ENCODE measurements at places on chromosomes 16 and 17. TPM values are rescaled to one million over a fixed set of nuclear protein-coding genes. Genes with fewer than 3 reads are reported as not detected.

DNA sequence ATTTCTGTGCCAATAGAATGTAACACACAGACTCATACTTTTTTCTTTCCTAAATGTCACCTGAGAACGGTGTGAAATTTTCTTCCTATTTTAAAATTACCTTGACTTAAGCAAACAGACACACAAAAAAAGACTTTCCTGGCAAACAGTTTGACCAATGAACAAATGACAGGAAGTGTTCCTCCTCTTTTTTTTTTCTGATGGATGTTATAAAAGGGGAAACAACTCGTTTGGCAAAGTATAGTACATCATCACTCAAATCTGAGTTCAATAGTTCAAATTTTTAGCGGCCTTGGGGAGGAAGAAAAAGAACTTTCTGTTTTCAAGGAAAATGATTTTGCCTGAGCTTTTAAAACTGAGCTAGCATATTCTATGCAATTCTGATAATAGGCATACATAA, 19.8 kb downstream of the HS3ST3A1 start:
- peak overlapping the region; percentile 17 for H3K27ac ChIP-seq
- no peaks in the 10 kb centered on the region for H3K36me3 ChIP-seq
- no peak overlapping the region for H3K4me3 ChIP-seq
- H3K27me3 ChIP-seq: no peaks in the 10 kb centered on the region
- DNase-seq: no peak

GRCh38 chr17:72307836-72308235, 187.0 kb downstream of the SOX9 start:
- H3K4me1 ChIP-seq: no peaks in the 10 kb centered on the region
- no peak overlapping the region for H3K27ac ChIP-seq
- H3K4me3 ChIP-seq: no peak overlapping the region

GRCh38 chr17:63984236-63984635, 11.5 kb upstream of the SCN4A start:
- H3K4me3 ChIP-seq: no peak overlapping the region
- no peaks in the 10 kb centered on the region for H3K36me3 ChIP-seq
- no peak for DNase-seq
- no peak overlapping the region for H3K27ac ChIP-seq
- peaks cover under 1% of the 10 kb centered on the region for H3K27me3 ChIP-seq

- peaks cover 55% of the 10 kb centered on the region for H3K4me1 ChIP-seq
- H3K27ac ChIP-seq: peak overlapping the region; percentile 92
- peaks cover 68% of the 10 kb centered on the region for H3K36me3 ChIP-seq
- H3K27me3 ChIP-seq: no peaks in the 10 kb centered on the region
- DNase-seq: no peak
Measured at GRCh38 chr17:49738456-49739163, 25.3 kb downstream of the FAM117A start.

DNA sequence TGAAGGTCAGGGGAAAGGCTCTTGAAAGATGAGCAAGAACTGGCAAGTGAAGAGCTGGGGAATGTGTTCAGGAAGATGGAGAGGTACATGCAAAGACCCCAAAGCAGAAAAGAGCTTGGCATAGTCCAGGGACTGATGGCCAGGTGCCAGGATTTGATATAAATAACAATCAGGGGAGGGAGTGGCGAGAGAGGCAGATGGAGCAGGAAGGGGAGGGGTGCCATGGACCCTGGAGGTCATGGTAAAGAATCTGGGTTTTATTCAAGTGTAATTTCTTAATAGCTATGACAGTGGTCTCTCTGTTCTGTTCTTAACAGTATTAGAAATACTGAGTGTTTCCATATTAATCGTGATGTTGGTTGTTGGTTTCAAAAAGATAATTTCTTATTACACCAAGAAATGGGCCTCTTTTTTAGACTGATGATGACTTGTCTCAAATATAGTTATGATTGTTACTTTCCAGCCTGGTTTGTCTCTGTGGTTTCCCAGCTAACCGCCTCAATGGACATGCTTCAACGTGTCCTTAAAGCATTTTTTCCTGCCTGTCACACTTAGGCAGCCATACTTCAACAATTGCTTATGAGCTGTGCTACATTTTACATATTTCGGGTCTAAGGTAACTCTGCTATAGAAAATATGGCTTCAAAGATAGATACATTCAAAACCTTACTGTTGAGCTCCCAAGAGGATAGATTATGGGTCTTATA, 49.4 kb downstream of the MYH10 start:
- no peaks in the 10 kb centered on the region for H3K27me3 ChIP-seq
- DNase-seq: no peak
- H3K4me3 ChIP-seq: no peak overlapping the region
- no peak overlapping the region for H3K27ac ChIP-seq
- H3K4me1 ChIP-seq: no peaks in the 10 kb centered on the region

- no peak overlapping the region for H3K4me3 ChIP-seq
- no peaks in the 10 kb centered on the region for H3K36me3 ChIP-seq
- H3K27me3 ChIP-seq: peaks cover 53% of the 10 kb centered on the region
- H3K27ac ChIP-seq: no peak overlapping the region
- no peak for DNase-seq
Measured at GRCh38 chr17:68394608-68395331, 62.5 kb downstream of the WIPI1 start.

- no peak for DNase-seq
- no peak overlapping the region for H3K27ac ChIP-seq
- H3K27me3 ChIP-seq: no peaks in the 10 kb centered on the region
Measured at GRCh38 chr16:47247690-47248089, 103.9 kb upstream of the NETO2 start.

GRCh38 chr17:48738803-48739526, 10.4 kb upstream of the HOXB13 start:
- no peaks in the 10 kb centered on the region for H3K36me3 ChIP-seq
- H3K4me1 ChIP-seq: peaks cover 5% of the 10 kb centered on the region
- DNase-seq: no peak
- H3K27me3 ChIP-seq: peaks cover 77% of the 10 kb centered on the region
- H3K27ac ChIP-seq: no peak overlapping the region

GRCh38 chr17:2388020-2388682, 12.7 kb downstream of the MNT start:
- no peak for DNase-seq
- peaks cover 23% of the 10 kb centered on the region for H3K36me3 ChIP-seq
- no peaks in the 10 kb centered on the region for H3K27me3 ChIP-seq
- H3K4me1 ChIP-seq: peaks cover 30% of the 10 kb centered on the region
- H3K27ac ChIP-seq: no peak overlapping the region
- H3K4me3 ChIP-seq: no peak overlapping the region

DNA sequence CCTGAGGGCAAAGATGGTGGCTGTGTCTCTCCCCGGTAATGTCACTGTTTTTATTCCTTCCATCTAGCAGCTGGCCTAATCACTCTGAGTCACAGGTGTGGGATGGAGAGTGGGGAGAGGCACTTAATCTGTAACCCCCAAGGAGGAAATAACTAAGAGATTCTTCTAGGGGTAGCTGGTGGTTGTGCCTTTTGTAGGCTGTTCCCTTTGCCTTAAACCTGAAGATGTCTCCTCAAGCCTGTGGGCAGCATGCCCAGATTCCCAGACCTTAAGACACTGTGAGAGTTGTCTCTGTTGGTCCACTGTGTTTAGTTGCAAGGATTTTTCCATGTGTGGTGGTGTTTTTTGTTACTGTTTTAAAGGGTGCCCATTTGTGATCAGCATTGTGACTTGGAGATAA, 5.5 kb upstream of the RAPGEFL1 start:
- peaks cover 1% of the 10 kb centered on the region for H3K4me1 ChIP-seq
- no peak overlapping the region for H3K27ac ChIP-seq
- H3K27me3 ChIP-seq: no peaks in the 10 kb centered on the region
- DNase-seq: no peak

DNA sequence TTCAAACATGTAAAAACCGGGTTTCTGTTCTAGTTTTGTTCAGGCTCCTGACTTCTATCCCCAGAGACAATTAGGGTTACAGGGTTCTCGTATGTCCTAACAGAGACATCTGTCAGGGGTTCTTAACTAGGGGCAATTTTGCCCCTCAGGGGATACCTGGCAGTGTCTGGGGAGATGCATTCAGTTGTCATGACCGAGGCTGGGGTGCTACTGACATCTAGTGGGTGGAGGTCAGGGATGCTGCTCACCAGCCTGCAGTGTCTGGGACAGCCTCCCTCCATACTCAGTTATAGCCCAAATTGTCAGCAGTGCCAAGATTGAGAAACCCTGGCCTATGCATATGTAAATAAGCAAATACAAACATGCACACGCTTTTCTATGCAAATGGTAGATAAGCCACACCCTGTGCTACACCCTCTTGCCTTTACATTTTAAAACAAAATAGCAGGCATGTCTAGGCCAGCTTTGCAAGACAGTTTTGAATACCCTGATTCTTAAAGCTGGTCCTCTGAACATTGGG, 37.4 kb downstream of the CLEC16A start:
- peak; percentile 27 for DNase-seq
- H3K4me1 ChIP-seq: 0 out of 2 replicates have a peak, but pooled peaks cover 3% of the 10 kb centered on the region
- no peak overlapping the region for H3K27ac ChIP-seq
- H3K36me3 ChIP-seq: peaks cover 63% of the 10 kb centered on the region

DNA sequence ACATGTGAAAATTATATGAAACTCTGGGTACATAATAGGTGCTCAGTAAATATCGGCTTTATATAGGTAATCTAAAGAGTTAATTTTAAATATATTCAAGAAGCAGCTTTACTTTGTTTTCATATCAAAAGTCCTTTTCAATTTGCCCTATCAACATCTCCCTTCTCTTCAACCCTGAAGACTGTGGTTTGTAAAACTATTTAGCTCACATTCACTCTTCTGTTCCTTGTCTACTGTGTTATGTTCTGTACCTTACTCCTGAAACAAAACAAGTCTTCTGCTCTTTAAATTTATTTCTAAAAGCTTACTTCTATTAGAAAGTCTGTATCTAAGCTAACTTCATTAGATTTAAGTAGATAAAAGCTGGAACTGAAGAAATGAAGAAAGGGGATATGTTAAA, 301.7 kb upstream of the PMFBP1 start:
- no peak for DNase-seq
- H3K4me3 ChIP-seq: no peak overlapping the region
- H3K4me1 ChIP-seq: no peaks in the 10 kb centered on the region

DNA sequence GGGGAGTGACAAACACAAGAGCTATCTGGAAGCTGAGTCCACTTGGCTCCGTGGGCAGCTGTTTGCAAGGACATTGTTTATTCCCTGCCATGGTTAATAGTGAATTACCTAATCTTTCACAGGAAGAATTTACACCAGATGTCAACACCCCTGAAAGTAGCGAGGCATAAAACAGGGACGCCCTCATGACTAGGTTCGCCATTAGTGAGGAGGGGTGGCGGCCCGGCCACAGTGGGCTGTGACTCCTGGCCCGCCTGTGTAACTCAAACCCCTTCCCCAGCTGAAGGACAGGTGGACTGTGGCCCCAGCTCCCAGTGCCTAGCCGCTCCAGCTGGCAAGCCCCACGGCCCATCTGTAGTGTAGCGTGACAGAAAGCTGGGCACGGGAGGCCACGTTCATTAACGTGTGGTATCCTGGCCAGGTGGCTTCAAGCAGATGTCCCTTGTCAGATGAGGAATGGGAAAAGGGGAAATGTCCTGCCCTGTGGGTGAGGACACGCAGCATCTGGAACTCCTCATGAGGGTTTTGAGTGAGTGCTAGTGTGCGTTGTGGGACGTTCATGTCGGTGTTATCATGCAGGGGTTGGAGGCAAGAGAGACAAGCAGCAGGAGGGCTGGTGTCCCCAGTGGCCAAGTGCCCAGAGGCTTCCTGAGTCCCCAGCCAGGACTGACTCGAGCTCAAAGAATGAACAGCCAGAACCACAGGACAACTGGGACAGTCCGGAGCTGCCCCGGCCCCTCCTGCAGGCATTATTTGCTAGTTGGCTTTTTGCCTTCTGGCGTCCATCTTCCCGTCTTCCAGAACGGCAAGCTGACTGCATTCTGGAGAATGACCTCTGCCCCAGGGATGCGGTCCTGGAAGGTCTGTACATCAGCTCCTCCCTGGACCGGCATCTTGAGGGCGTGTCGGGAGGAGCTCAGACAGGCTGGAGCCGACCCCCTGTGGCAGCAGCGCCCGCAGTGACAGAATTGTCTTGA, 19.2 kb downstream of the KDM8 start:
- H3K27me3 ChIP-seq: no peaks in the 10 kb centered on the region
- peaks cover 9% of the 10 kb centered on the region for H3K36me3 ChIP-seq
- H3K4me1 ChIP-seq: peaks cover 18% of the 10 kb centered on the region
- DNase-seq: no peak
- H3K4me3 ChIP-seq: no peak overlapping the region

GRCh38 chr17:36827081-36827480, 110.2 kb upstream of the LHX1 start:
- H3K4me1 ChIP-seq: no peaks in the 10 kb centered on the region
- no peak overlapping the region for H3K27ac ChIP-seq
- peaks cover 49% of the 10 kb centered on the region for H3K27me3 ChIP-seq
- no peak overlapping the region for H3K4me3 ChIP-seq
- no peak for DNase-seq
- no peaks in the 10 kb centered on the region for H3K36me3 ChIP-seq

- H3K36me3 ChIP-seq: no peaks in the 10 kb centered on the region
- H3K4me1 ChIP-seq: no peaks in the 10 kb centered on the region
- H3K27me3 ChIP-seq: no peaks in the 10 kb centered on the region
- H3K27ac ChIP-seq: no peak overlapping the region
Measured at GRCh38 chr17:52837492-52837891, 679.0 kb upstream of the CA10 start.

DNA sequence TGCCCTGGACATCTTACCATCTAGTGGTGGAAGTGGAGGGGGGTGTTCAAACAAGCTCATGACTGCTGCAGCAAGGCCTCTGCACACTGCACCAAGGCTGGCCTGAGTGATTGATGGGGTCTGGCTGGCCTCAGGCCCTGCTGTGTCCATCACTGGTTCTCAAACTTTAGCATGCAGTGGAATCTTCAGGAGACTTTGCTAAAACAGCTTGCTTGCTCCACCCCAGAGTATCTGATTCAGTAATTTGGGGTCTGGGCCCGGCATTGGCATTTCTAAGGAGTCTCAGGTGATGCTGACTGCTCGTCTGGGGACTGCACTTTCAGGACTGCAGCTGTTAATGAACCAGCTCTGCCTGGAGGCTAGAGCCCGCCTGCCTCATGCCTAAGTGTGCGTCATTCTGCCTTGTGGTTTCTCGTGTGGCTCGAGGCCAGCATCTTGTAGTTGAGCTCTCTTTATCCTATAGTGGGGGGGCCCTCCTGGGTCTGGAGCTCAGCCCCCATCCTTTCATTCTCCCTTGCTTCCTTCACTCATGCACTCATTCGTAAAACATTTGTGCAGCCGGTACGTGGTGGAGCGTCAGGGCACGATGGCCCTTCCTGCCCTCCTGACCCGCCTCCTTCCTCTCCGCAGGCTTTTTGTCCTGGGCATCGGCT, 4.1 kb downstream of the MGAT5B start:
- no peaks in the 10 kb centered on the region for H3K36me3 ChIP-seq
- peaks cover 20% of the 10 kb centered on the region for H3K27me3 ChIP-seq
- no peak for DNase-seq
- H3K4me3 ChIP-seq: no peak overlapping the region

LYRM9 gene
- 1.8 TPM for total RNA-seq

CIBAR2 gene
- not detected for total RNA-seq

KRT28 gene
- total RNA-seq: not detected

DPEP2NB gene
- not detected for total RNA-seq

CXCL16 gene
- 0.25 TPM for total RNA-seq

CENPX gene
- total RNA-seq: 267 TPM

GP1BA gene
- not detected for total RNA-seq

TSEN54 gene
- total RNA-seq: 64.3 TPM
